ENCODE measurements at places on chromosomes 11 and 22.

DNA sequence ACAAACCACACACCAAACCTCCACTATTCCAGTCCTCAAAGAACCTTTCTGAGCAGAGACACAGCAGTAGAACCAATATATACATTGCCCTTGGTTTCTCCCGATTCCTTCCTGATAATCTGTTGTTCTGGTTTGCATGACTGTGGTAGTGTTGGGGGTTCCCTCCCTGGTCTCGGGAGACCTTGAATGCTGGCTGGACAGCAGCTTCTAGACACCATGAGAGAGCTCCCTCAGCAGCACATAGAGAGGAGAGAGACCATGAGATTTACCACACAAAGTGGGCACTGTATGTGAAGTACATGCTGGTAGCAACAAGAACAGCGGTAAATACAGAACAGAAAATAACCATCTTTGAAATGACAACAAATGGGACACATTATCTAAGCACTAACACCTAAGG is 2.6 kb downstream of the C11orf91 start:
- DNase-seq, result no peak

DNA sequence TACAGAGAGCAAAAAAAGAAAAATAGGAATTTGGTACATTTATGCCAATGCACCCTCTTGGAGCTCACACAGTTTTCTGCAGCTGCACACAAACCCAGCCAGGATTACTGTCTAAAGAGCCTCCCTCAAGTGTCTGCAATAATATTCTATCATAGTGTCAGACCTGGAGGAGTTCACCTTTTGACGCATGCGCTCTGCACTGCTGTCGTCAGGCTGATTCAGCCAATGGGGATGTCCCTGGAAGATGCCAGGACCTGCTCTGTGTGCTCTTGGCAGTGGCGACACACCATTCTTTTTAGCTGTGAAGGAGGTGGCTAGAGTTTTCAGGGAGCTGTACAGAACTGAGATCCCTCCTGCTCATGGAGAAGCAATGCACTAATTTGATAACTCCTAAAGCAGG is 249.0 kb upstream of the KIRREL3 start:
- DNase-seq, result no peak

DNA sequence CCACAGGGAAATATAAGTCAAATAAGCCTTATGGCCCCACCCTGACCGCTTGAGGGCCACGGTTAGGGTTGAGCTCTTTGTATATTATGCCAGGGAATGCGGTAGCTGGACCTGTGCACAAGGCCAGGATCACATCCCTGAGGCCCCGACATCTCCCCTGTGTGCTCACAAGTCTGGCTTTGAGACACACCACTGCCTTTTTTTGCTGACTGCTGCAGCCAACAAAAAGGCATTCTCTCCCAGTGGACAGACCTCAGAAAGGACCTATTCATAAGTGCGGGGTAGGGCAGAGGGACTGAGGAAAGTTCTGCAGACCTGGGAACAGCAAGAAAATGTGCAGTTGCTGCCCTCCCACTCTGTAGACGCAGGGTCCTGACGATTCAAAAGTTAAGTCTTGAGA is 3.4 kb upstream of the SIDT2 start:
- DNase-seq, result no peak

DNA sequence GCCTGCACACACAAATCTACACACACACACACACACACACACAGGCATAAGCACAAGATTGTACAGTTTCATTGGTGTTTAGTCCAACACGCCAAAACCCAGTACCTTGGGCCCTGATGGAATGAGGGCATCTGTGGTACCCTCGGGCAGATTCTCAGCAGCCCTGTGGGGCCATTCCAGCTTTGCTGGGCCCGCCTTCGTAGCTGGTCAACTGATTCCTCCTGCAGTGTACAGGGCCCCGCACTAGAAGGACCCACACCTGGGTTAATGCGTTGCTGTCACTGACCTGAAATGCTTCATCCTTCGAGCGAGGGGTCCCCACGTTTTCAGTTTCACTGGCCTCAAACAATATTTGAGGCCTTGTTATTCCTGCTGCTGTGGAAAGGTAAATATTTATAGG is 731.2 kb downstream of the BRD1 start:
- DNase-seq, result no peak

DNA sequence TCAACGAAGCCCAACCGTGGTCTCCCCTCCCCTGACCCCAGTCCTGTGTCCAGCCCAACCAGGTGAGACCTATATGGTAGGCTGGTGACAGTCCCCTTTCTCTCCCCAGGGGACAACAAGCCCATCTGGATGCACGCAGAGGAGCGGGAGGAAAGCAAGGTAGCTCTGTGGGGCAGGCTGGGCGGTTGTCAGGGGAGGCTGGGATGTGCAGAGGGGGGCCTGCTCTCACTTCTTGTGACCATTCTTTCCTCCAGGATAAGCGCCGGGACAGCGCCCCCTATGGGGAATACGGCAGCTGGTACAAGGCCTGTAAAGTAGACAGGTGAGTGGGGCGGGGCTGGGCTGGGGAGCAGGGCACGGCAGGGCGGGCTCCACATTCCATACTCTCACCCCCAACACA is 3.5 kb upstream of the RAB1B start:
- peak; percentile 32 for DNase-seq

GRCh38 chr11:78922859-78923625 is 348.4 kb upstream of the NARS2 start:
- no peak for DNase-seq

All from CD4-positive, alpha-beta T cell treated with Interleukin-2 at 100 ng/mL for 4 hours (primary cell).